ENCODE measurements at places on chromosomes 3 and 15.

DNA sequence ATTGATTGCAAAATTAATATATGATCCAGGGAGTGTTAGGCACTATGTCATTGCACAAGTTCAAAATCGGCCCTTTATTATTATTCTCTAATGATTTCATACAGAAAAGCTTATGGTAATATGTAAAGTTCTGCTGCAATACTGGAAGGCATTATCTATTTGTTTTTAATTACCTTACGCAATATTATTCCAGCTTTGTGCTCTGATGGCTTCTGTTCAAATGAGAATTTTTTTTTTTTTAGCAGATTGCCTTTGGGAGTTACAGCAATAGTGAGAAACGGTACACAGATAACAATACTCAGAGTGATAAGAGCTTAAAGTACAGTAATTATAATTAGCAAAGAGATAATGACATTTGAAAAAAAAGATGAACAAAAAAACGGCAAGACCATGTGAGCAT lies 602.2 kb upstream of the ALCAM start:
- DNase-seq = no peak

GRCh38 chr3:127233371-127233770 lies 40.4 kb downstream of the PRR23E start:
- no peak for DNase-seq

- DNase-seq = no peak
These were observed 96.3 kb downstream of the EOMES start for GRCh38 chr3:27625864-27626263.

- DNase-seq = no peak
These were observed 36.4 kb downstream of the ZDHHC3 start for GRCh38 chr3:44939581-44940036.

- no peak for DNase-seq
These were observed 27.5 kb downstream of the TAMM41 start for GRCh38 chr3:11819146-11819689.

DNA sequence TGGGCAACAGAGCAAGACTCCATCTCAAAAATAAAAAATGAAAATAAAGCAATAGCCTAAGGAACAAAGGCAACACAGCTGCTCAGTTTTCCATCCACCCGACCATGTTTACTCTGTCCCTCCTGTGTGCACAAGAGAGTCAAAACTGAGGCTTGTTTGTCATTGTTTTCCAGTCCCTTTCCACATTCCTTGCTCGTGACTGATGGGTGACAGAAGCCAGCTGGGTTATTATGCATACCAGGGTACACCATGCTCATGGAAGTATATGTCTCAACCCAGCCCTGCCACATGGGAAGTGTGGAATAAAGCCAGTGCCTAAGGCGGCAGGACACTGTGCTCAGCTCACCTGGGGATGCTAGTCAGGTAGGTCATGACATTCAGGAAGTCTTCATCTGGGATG lies 49.5 kb downstream of the MCF2L2 start:
- DNase-seq = no peak

DNA sequence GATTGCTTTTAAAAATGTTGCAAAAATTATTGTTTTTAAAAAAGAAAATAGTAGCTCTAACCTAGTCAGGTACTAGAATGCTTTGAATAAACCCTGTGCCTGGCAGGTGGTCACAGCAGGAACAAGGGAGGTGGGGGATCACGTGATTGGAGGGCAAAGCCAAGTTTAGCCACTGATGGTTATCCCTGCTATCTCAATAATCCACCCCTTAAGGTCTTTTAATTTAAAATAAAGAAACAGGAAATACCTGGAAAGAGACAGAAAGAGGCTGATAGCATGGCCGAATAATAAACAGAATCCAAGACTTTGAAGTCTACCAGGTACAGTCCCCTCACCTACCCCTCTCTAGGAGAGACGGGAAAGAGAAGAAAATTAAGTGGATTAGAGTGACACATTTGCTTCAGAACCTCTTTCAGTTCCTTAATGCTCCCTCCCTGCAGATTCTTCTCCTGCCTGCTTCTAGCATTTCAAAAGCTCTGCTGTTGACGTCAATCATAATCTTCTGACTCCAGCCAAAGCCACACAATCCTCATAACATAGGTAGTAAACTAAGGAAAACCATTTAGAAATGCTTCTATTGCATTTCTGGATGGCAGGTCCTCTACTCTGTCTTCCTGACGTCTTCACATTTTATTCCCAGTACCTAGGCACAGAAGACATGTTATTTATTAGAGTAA lies 303.4 kb upstream of the MME start:
- no peak for DNase-seq

DNA sequence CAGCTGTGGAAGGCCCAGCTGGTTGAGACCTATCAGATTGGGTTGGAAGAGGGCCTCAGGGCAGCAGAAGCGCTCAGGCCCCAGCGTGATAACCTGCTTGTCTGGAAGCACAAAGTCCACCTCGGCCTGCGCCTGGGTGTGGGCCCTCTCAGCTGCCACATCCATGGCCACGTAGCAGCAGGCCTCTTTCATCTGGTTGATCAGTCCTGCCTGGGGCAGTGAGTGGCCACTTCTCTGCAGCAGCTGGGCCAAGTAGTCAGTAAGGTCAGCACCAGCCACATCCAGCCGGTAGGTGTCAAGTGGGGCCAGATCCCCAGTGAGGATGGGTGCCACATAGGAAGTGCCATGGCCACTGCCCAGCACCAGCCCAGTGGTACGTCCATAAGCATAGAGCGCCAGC lies 3.9 kb upstream of the CAMKV start:
- no peak for DNase-seq

DNA sequence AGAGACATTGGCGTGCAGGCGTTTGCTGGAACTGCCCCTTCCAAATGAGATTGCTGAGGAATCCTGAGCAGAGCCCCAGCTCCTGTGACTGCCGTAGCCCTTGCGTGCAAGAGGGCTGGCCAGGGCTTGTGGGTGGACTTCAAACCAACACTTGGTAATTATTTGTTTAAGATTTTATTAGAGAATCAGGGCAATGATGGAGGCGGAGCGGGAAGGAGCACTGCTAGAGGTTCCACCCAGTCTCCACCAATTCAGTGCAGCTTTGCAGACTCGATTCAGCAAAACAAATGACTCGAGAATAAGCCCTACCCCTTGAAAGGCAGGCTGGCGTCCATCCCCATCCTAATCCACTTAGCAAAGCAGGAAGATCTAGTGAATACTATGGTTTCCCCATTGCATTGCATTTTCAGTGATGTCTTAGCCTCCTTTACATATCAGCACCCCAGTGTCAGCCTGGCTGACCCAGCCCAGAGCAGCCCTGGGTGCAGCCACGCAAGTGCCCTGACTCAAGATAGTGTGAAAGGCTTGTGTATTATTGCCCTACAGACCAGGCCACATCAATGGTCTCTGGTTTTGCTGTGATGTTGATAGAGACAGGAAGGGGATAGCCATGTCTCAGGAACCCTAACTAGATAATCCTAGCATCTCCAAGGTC lies 26.0 kb downstream of the GLDN start:
- no peak for DNase-seq

DNA sequence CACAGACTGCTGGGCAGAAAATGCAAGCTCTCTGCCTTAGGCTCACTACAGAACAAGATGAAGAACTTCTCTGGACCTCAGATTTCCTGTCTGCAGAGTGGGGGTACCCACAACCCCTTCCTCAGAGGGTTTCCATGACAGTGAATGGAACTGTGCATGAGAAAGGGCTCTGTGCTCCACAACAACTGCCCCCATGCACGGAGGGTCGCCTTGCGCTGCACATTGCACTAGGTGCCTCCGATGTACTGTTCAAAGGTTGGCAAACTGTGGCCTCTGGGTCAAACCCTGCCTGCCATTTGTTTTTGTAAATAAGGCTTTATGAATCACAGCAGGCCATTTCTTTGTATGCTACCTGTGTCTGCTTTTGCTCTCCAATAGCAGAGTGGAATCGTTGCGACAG lies 172.0 kb downstream of the RAB11A start:
- DNase-seq = no peak

DNA sequence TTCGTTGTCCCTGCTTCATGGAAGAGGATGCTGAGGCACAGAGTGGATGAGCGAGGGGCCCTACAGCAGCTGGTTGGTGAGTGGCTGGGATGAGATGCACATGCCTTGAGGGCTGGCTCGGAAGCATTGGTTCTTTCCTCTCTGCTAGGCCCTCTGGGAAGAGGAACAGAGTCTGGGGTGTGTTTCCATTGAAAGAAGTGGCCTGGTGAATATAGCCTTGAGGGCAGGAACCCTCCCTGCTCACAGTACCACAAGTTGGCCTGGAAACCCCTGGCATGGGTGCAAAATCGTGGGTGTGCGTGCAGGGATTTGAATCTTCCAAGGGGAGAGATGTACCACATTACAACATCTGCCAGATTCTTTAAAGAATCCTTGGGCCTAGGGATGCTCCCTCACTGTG lies 37.6 kb upstream of the ANKRD34C start:
- no peak for DNase-seq

- DNase-seq = no peak
These were observed 8.9 kb upstream of the CSPG4 start for GRCh38 chr15:75721480-75721922.
